ENCODE measurements at places on chromosomes 16 and 17.

DNA sequence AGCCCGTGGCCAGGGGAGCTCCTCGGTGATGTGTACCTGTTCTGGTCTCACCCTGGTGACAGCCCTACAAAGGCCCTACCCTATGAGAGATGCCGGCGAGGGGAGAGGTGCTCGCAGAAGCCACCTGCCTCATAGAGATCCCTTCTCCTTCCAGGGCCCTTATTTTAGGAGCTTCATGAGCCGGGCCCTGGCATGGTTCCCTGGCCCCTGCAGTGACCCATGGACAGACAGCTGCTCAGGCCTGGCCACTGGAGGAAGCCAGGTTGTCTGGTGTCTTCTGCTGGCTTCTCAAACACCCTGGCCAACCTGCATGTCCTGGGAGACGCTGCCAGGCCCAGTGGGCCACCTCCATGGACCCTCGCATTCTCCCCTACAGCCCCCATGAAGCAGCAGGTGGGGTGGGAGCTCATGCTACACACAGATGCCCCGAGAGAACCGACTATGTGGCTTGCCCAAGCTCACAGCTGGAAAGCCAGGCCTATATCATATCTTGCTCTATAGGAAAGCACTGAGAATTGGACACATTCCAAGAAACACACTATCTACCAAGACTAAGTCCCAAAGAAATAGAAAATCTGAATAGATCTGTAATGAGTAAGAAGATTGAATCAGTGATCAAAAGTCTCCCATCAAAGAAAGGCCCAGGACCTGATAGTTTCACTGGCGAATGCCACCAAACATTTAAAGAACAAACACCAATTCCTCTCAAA is 7.2 kb upstream of the AATK start:
- no peak for DNase-seq

DNA sequence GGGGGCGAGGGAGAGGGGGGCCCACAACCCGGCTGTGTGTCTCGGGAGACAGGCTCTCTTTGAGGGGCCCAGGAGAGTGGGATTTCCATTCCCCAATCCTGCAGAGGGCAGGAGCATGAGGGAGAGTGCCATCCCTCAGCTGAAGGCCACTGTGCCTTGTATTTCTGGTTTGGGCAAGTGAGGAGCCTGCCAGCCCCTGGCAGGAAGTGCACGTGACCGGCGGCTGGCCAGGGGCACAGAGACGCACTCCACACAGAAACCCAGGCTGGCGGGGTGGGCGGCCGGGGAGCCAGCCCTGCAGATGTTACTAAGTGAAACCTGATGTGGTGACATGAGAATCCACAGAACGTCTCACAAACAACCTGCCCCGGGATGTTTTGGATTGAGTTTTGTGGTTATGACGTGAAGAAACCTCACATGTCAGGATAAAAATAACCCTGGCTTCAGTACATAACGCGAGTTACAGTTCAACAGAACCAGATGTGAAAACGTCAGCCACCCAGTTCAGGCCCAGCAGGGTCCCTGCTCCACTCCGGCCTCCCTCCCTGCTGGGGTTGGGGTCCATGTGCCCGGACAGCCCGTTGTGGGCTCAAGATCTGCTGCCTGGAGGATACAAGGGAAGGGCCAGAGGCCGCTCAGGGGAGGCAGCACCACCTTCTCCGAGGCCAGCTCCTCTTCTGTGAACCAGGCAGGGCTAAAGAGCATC is 51.7 kb upstream of the MTSS2 start:
- peak; percentile 80 for DNase-seq

DNA sequence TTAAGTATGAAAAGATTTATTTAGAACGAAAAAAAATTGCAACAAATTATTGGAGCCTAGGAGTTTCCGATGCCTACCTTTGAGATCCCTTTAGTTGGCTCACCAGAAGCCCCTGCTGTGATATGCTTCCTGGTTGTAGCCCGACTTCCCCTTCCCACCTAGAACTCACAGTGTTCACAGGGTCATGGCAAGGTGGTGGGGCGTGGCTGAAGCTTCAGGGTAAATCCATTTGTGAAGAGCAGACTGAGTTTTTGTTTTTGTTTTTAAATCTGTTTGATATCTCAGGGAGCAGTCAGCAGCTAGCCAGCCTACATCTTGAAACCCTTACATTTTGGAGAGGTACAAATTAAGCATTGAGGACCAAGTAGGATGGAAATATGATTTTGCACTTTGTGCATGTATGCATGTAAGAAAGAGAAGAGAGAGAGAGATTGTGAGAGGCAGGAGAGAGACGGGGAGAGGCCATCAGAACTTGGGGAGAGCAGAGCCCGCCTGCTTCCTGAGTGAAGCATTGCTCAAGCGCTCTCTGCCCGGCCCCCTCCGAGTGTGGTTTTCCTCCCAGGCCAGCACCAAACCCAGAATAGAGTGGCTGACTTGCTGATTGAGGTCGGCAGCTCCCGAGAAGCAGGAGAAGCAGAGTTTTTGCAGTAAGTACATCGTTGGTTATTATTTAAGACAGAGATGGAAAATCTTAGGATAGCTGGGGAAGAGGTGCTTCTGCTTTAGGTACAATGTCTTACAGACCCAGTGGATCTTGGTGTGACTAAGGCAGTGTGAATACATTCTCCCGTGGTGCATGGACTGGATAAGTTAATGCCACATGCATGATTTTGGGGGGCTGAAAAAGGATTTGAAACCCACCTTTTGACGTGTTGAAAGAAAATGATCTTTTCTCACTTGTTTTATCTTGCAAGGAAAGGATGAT is 64.2 kb downstream of the SPECC1 start:
- peak; percentile 24 for DNase-seq

DNA sequence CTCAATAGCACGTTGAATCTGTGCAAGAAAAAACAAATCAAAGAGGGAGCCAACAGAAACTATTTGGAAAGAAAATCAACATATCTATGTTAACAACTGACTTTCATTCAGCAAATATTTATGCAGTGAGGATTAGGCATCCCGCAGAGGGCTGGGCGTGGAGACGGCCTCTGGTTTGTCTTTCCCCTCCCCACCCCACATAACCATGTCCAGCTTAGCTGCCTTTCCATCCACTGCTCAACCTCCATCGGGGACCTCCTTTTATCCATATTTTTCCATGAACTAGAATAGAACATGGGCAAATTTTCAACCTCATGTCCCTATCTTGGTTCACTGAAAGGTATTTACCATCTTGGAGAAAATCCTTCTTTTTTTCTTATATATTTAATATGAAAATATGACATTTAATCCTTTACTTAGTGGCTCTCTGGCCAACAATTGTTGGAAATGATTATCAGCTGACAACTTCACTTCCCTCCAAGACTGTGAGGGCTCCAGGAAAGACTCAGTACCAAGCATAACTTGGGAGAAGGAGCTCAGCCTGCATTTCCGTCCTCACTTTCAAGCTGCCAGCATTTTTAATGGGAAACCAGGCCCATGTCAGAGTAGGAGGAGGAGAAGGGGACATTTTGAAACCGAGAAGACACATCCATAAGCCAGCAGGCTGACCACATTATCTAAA is 462.6 kb upstream of the MAF start:
- DNase-seq = no peak

DNA sequence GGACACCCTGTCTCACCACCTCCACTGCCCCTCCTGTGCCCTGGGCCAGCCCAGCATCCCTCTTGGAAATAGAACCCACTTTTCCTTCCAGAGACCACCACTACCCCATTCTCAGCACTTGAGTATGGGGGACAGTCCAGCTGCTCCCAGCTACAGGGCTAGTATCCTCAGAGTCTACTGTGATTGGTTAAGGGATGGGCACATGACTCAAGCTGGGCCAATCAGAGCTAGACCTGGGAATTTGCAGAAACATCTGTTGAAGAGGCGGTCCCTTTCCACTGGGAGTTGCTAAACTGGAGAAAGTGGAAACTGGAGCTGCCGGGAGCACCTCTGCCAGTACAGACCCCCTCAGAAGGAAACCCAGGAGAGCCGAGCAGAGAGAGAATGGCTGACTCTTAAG is 156.6 kb downstream of the GSG1L start:
- DNase-seq = no peak

DNA sequence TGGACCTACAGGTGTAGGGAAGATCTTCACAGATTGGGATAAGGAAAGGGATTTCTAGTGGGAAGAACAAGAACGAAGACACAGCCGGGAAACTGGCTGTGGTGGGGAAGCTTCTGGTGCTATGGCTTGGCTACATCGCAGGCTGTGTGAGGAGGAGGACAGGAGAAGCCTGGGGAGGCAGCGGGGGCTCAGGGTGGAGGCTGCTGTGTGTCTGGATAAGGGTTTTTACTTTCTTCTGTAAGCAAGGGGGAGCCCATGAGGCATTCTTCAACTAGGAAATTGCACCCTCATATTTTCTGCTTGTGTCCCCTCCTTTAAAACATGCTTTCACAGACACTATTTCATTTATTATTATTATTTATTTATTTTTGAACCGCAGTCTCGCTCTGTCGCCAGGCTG is 2.9 kb upstream of the RHBDF2 start:
- no peak for DNase-seq

DNA sequence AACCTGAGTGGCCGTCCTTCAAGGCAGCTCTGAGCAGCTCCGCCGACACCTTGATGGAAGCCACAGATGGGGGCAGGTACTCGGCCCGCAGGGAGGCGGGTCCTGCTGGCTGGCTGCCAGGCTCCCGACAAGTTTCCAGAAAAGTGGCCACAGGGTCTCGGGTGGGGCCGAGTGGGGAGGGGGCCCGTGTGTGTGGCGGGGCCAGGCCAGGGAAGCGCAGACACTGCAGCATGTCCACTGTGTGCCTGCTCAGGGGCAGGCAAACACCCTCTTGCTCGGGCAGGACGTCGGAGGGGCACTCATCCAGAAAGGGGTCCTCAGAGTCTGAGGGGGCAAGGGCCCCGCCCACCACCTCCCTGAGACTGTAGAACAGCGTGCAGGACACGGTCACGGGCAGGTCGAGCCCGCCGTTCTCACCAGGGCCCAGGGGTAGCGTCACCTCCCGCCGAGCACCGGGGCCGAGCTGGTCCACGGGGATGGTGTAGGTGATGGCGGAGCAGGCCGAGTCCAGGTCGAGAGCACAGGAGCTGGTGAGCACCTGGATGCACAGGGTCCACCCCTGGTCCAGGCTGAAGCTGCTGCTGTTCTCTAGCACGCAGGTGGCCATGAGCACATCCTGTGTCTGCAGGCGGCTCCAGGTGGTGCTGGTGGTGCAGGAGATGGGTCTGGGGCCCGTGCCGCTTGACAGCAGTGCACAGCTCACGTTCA is 5.1 kb downstream of the FAAP100 start:
- no peak for DNase-seq

- DNase-seq = no peak
Measured at GRCh38 chr17:68777243-68777855, 176.2 kb upstream of the FAM20A start.

DNA sequence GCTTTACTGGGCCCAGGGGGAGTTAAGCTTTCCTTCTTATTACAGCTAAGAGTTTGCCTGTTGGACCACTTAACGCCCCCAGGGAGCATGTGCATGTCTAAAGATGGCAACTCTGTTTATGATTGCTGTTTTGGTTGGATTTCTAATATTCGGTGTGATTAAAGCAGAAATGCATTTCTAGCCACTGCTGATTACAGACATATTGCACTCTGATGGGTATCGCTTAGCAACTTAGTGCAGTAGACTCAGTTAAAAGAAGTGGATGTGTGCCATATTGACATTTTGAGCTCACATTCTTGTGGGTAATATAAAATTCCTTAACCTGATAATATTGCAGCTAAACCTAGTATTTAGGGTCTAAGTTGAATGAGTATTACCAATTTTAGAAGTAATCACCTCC is 4.2 kb downstream of the NF1 start:
- DNase-seq = no peak

DNA sequence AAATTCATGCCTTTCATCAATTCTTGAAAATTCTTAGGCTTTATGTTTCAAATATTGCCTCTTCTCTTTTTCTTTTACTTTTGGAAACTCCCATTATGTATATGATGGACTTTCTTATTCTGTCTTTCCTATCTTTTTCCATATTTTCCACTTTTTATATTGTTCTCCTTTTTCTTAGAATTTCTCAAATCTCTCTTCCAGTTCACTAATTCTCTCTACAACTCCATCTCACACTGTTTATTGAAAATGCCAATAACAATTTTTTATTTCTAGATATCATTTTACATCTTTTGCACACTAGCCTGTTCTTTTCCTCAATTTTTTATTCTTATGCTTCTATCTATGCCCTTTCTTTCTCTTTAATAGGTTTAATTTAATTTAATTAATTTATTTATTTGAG is 43.8 kb upstream of the EFCAB3 start:
- no peak for DNase-seq

DNA sequence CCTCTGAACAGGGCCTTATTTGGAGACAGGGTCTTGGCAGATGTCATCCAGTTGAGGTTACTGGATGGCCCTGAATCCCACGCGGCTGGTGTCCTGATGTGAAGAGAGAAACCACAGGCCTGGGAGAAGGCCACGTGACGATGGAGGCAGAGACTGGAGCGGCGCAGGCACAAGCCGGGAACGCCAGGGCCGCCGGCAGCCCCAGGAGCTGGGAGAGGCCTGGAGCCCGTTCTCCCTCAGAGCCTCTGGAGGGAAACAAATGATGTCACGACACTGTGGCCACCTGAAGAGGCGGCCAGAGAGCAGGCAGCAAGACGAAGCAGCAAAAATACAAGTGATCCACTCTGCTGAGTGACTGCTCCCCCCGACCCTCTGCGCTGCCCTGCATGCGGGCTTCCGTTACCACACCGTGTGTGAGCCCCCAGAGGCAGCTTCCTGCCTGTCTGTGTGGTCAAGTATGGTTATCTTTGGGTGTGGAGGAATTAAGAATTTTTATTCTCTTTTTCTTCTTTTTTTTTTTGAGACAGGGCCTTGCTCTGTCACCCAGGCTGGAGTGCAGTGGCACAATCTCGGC is 11.6 kb downstream of the CD7 start:
- no peak for DNase-seq

- DNase-seq = no peak
Measured at GRCh38 chr17:79024901-79025737, 1.1 kb downstream of the C1QTNF1 start.

DNA sequence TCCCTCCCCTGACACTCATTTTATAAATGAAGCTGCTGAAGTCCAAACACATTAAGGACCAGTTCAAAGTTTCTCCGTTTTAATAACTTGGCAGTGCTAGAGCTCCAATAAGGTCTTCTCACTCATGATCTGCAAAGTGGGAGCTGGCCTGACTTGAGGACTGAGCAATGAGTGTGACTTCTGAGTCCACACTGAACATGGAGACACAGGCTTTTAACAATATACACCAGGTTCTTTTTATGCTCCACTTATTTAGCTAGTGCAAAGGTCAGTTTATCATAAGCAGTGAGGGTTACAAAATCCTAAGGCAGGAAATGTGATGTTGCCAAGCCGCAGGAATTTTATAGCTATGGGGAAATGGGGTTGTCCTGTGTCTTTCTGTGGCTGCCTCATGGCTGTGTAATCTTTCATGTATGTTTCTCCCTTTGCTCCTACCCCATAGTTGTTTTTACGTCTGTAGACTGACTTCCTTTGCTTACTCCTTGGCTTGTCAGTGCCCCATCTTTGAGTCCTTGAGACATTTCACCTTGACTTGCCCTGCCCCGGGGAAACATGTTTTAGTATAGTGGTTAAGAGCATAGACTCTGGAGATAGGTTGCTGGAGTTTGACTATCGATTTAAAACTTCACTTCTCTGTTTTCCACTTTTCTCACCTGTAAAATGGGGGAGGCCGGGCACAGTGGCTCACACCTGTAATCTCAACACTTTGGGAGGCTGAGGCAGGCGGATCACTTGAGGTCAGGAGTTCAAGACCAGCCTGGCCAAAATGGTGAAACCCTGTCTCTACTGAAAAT is 12.2 kb upstream of the MMD start:
- no peak for DNase-seq
